Esophagus squamous epithelium (tissue), 5 donors: ENCODE measurements at places on chromosomes 12 and 14.

GRCh38 chr14:95695913-95696312 lies 9.7 kb downstream of the TCL1B start:
- DNase-seq: no peak

DNA sequence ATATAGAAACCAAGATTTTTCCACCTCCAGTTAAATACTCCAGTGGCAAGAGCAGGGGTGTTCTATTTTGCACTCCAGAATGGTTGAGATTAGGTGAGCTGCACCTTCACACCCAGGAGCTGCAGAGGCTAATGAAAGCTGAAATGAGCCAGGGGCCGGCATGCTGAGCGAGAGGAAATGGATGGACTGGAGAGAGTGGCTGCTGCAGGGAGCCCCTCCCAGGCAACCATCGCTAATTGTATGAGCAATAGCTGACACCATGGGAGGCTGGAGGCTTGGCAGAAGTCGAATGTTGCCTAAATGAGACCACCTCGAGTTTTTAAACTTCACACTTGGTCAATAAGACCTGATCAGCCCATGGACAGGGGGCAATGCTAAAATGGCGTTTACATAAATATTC lies 301.8 kb upstream of the TMPO start:
- no peak for DNase-seq

GRCh38 chr12:58272461-58272860 lies 331.1 kb downstream of the ATP23 start:
- DNase-seq: no peak

DNA sequence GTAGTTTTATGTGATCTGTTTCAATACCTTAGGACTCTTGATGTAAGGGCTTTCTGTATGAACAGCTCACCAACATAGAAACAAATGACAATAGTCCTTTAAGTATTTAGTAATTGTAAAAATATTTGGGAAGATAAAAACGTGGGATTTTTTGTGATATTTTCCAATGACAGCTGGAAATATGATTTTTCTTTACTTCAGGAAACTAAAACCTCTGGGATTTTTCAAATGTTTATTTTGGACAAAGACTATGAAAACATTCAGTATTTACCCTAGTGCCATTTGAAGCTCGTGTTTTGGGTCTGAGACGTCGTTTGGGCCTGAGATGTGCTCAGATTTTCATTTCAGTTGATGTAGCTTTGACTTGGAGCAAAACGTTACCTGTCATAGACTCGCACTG lies 240.0 kb downstream of the BMP4 start:
- no peak for DNase-seq
